ENCODE measurements at places on chromosomes 5 and 9. TPM values are rescaled to one million over a fixed set of nuclear protein-coding genes. Genes with fewer than 3 reads are reported as not detected.

DNA sequence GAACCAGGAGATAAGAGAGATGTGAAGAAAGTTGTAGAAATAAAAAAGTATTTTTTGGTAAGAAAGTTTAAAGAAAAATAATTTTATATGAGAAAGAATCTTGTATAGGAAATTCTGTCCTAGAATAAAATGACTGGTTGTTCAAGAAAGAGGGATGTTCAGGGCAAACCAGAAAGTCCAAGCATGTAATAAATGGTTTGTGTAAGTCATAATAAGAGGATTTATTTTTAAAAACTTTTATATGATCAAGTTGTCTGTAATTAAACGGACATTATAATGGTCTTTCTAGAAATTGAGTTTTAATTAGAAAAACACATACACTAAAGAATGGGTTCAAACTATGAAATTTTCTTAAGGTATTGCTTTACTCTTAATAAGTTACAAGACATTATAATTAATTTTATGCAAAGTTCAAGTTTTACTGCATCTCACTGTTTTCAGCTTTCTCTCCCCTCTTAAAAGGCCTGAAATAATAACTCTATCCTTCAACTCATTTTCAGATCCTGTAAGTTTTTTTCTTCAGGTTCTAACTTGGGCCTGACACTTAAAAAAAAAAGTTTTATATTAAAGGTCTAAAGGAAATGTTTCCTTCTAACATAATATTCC lies 56.1 kb upstream of the ZNF300 start:
- H3K27ac ChIP-seq: no peak overlapping the region
- H3K36me3 ChIP-seq: no peaks in the 10 kb centered on the region
- H3K27me3 ChIP-seq: peaks cover 4% of the 10 kb centered on the region
- no peak for DNase-seq
- H3K4me1 ChIP-seq: no peaks in the 10 kb centered on the region

DNA sequence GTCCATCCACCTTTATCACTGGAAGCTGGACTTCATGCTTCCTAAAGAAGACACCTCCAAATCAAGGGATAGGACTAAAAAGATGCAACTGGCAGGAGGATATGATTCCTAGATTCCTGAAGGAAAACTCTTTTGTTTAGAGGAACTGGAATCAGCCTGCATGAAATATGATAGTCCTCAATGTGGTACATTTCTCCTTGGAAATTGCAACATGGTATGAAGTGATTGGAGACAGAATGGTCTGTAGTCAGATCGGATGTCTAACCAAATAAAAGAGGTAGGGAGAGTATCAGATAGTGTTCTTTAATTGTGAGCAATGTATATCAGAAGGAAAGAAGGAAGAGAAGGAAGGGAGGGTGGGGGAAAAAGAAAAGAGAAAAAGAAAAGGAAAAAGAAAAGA lies 116.1 kb upstream of the FSTL4 start:
- peaks cover 9% of the 10 kb centered on the region for H3K27me3 ChIP-seq
- no peaks in the 10 kb centered on the region for H3K36me3 ChIP-seq
- no peak overlapping the region for H3K4me3 ChIP-seq
- no peak for DNase-seq
- H3K4me1 ChIP-seq: no peaks in the 10 kb centered on the region

- H3K36me3 ChIP-seq: no peaks in the 10 kb centered on the region
- H3K27me3 ChIP-seq: no peaks in the 10 kb centered on the region
- H3K27ac ChIP-seq: no peak overlapping the region
- no peak for DNase-seq
- H3K4me1 ChIP-seq: no peaks in the 10 kb centered on the region
These were observed 1336.2 kb upstream of the C9orf72 start for GRCh38 chr9:28909526-28909925.

The PCDHGA2 gene
- 0.13 TPM for total RNA-seq
